ENCODE measurements at places on chromosomes 5 and 9.

- DNase-seq, result no peak
Measured at GRCh38 chr5:95759634-95760033, 28.5 kb downstream of the RHOBTB3 start.

- DNase-seq, result no peak
Measured at GRCh38 chr9:4289411-4290326, 10.2 kb downstream of the GLIS3 start.

- DNase-seq, result no peak
Measured at GRCh38 chr5:1409381-1410110, 35.7 kb downstream of the SLC6A3 start.

- DNase-seq, result no peak
Measured at GRCh38 chr5:69257577-69257976, 22.9 kb downstream of the CDK7 start.

GRCh38 chr9:96877269-96877668, 23.0 kb upstream of the ZNF782 start:
- DNase-seq, result no peak
